ENCODE measurements at places on chromosomes 12 and 14. TPM values are rescaled to one million over a fixed set of nuclear protein-coding genes. Genes with fewer than 3 reads are reported as not detected.

- DNase-seq = no peak
Measured at GRCh38 chr12:29426498-29426897, 45.5 kb upstream of the ERGIC2 start.

Gene NKX2-1
- polyA plus RNA-seq = not detected

- DNase-seq = no peak
Measured at GRCh38 chr14:24157331-24157730, 3.7 kb upstream of the IRF9 start.

- peak; percentile 60 for DNase-seq
Measured at GRCh38 chr12:84756961-84757360, 155.6 kb downstream of the SLC6A15 start.

- DNase-seq = no peak
Measured at GRCh38 chr12:28313631-28314030, 123.4 kb downstream of the CCDC91 start.

Gene C14orf180
- polyA plus RNA-seq = not detected

Gene DAAM1
- 9.8 TPM for polyA plus RNA-seq

DNA sequence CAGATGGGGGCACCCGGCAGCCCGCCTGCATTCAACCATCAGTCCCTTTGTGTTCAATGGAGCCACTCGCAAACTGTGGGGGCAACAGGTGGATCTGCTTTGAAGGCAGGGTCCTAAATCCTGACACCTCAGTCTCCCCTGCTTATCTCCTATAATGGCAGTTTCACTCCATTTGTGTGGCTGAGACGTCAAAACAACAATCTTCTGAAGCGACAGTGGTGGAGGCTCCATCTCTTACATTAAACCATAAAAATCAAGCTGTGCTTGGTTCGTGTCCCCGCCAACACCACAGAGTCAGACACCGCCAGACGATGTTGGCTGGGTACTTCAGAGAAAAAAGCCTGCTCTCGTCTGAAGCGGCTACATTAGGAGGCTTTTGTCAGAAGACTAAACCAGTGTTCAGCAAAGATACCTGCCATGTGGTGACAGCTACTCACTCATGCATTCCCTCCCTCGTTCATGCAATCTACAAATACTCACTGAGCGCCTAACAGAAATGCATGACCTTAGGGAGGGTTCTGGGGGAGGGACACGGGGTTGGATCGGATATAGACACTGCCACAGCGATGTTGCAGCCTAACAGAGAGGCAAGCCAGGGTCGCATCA lies 253.9 kb downstream of the FOXN3 start:
- DNase-seq = no peak

DNA sequence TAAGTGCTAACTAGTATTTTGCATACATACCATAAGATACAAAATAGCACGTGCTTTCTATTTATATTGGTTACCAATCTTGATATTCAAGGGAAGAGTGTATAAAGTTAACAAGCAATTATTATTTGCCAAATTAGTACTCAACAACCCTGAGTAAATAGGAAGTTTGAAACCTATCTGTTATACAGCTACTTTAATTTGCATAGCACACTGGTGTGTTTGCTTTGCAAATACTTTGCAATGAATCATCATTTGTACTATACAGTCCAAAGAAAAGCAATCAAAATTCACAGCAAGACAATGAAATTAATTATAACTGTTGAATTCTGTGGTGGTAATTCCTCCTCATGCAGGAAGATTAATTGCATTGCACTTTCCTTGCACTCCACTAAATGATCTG lies 469.1 kb downstream of the PRKD1 start:
- no peak for DNase-seq

DNA sequence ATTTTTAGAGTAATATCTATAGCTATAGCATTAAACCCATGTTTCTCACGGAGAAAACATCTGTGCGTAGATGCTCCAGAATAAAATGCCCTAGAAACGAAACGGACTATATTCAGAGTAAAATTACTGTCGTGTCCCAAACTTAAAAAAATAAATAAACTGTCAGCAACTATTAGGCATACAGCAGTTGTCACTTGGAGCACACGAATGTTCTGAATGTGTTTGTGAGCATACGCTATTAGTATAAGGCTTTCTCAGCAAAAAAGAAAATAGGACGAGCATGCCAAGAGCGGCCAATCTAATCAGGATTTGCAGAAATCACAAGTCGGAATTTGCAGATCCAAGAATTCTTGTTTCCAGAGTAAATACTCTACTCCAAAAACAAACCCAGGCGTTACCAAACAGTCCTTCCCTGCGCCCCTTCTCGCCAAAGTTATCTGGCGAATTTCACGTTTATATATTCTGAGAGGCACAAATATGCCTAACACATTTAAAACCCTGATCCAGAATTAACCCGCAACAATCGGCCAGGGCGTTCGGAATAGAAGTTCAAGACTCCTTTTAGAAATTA lies 836 bp downstream of the PTPN21 start:
- no peak for DNase-seq

Gene RHOJ
- polyA plus RNA-seq = 78.7 TPM

DNA sequence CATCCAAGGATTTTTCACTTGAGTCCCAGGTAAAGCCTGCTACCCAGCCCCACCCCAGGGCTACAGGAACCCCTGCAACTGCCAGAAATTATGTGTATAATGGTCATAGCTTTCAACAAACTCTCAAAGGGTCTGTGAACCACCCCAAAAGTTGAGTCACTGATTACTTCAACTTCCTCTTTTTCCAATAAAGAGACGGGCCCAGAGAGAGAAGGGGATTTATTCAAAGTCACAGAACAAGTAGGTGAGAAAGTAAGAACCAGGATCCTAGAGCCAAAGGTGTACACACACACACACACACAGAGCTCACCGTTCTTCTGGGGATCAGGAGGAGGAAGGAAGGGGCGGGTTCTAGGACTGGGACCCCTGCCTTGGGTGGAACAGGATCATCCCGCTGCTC lies 4.8 kb upstream of the ITPK1 start:
- DNase-seq = no peak

- DNase-seq = peak; percentile 10
Measured at GRCh38 chr12:79988368-79988767, 53.5 kb upstream of the PPP1R12A start.

GRCh38 chr12:79451978-79452377 lies 238.8 kb downstream of the PAWR start:
- DNase-seq = peak; percentile 92

Gene SIX6
- not detected for polyA plus RNA-seq

DNA sequence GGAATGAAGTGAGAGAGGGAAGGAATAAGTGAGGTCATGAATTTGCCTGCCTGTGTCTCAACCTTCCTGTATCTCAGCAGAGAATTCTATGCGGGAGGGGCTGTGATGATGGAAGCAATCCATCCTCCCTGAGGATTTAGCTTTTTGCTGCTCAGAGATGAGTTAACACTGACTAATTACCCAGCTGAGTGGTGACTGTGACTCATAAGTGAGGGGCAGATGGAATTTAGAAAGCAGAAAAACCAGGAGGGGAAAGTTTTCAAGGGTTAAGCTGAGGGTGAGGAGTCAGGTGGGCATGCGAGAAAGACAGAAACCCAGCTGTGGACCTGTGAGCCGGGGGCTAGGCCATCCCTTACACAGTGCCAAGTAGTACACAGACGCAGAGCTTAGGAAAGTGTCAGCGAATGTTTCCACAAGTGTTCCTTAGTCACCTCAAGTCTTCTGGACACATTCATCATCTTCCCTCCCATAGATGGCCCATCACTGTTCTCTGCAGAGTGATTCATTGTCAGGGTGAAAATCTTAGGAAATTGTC lies 277.9 kb downstream of the IPO8 start:
- DNase-seq = no peak

DNA sequence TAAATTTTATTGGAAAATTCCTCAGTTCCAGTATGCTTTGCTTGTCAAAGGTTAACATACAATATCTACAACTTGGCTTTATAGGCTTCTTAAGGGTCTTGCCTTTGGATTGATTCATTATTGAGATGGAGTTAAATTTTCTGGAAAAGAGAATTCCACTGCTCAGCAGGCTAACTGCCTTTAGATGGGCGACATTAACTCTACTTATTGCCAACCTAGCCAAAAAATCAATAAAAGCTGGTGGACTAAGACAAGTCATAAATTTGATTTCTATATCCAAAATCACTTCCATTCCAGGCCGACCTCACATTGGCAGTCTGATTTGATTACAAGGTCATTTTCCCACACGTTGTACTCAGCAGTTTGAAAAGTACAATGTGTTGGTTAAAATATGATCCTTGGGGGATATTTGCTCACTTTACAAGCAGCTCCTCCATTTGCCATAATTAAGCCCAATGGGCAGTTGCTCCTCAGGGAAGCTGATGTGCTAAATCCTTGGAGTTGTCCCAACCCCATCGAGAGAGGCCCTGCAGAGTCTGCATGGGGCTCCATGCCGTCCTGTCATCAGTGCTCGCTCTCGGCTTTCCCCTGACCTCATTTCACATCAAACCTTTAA lies 36.1 kb upstream of the CRY1 start:
- no peak for DNase-seq

Gene MON2
- 7.8 TPM for polyA plus RNA-seq

DNA sequence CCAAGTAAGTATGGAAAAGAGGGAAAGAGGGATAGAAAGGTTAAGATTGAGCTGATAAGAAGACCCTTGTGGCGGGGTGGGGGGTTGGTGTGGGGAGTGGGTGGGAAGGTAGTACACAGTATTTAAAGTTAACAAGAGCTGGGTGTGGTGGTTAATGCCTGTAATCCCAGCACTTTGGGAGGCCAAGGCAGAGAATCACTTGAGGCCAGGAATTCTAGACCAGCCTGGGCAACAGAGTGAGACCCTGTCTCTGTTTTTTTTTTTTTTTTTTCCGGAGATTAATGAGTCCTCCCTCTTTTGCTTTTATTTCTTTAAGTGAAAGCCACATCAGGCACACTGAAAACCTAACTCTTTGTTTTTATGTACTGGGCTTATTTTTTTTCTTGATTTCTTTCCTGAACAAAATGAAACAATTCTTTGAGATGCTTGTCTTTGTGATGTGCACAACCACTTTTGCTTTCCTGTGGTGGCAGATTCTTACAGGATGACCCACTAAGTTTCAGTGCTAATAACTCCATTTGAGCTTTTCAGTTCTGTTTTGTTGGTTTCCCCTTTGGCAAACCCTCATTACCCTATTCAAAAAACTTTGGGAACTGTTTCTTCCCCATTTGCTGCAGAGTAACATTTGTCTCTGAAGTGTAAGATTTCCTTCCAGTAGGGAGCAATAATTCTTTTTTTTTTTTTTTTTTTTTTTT lies 54.8 kb downstream of the WNK1 start:
- no peak for DNase-seq

Gene NAB2
- 50.2 TPM for polyA plus RNA-seq

DNA sequence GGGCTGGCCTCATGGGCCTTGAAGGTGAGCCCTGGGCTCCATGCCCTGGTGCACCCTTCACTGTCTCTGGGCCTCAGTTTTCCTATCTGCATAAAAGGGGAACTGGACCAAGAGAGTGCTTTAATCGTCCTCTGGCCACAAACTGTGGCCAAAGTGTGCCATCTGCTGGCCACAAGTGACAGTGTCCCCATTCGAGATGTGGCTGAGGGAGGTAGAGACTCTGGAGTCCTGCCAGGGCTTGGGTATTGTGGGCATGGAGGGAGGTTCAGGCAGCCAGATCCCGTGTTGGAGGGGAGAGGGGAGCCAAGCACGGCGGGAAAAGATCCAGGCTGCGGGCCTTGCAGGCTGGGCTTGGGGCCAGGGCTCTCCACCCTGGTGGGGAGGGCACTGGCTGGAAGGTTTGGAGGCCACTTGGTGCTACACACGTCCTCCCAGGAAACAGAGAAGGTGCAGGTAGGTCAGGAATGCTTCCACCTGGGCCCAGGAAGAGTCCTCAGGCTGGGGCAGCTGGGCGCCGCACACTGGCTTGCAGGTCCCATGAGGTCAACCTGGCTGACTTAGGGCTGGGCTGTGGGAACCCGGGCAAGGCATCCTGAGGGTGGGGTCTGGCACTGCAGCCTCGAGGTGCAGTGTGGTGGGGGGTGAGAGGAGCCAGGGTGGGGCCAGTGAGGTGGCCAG lies 7.3 kb upstream of the KIF26A start:
- DNase-seq = no peak

Gene TMTC1
- 21.8 TPM for polyA plus RNA-seq

- DNase-seq = no peak
Measured at GRCh38 chr14:61764342-61765122, 2.3 kb downstream of the SNAPC1 start.

DNA sequence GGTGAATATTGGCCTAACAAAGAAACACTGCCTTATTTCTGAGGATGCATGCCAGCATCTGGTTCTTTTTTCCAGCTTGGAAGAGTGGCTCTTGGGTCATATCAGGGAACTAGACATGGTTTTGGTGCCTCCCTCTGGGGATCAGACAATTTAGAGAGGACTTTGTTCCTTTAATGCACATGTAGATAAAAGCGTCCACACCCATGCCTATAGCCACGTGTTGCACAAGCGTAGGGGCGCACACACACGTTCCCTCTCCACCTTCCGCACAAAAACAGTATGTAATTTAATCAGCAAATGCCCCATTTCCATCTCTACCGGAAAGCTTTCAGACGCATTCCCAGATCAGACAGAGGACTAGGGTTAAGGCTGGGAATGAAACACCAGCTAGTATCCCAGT lies 61.7 kb upstream of the RIC8B start:
- DNase-seq = no peak

Gene C12orf60
- polyA plus RNA-seq = 0.71 TPM

Gene KCNJ8
- 8.7 TPM for polyA plus RNA-seq

- DNase-seq = no peak
Measured at GRCh38 chr12:75711271-75711670, 199.9 kb upstream of the KRR1 start.

DNA sequence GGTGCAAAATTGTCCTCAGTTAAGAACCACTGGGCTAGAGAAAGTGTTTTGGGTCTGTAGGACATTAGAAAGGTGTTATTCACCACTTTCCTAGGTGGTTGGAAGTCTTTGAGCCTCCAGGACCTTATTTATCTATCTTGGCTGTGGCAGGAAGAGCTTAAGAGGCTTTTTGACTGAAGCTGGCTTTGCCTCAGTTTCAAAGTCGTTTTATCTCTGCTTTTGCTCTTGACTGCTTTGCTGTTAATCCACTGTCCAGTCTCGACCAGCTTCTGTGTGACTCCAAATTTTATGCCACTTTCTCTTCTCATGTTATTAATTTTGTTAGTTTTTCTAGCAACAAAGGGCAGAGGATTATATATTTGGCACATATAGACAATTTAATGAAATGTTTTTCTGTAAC lies 60.3 kb downstream of the PPHLN1 start:
- DNase-seq = no peak

GRCh38 chr14:74302634-74303569 lies at the start of gene ABCD4:
TSS of gene ABCD4 (minus strand) at chr14:74302934. CDS start at chr14:74302912, 22 bp downstream.
- peak; percentile 54 for DNase-seq

DNA sequence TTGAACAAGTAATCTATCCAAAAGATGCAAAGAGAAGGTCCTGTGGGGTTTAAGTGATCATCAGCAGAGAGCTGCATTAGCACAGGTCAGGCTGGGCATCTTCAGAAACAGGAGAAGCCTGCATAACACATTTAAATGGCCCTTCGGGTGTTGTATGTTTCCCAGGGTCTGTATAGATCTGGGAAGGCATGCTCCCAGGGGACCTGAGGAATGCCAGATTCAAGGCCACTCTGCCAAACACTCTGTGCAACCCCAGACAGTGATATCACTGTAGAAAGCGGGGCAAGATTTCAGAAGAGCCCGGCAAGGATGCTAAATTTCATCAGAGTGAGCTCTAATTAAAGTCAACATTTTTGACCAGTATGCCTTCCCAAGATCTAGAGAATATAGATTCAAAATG lies 92.9 kb downstream of the ARMH4 start:
- no peak for DNase-seq

All from BJ (cell line).